ENCODE measurements at places on chromosomes 2 and 18.

GRCh38 chr18:9095297-9096006 lies 7.0 kb upstream of the NDUFV2 start:
- DNase-seq: no peak

DNA sequence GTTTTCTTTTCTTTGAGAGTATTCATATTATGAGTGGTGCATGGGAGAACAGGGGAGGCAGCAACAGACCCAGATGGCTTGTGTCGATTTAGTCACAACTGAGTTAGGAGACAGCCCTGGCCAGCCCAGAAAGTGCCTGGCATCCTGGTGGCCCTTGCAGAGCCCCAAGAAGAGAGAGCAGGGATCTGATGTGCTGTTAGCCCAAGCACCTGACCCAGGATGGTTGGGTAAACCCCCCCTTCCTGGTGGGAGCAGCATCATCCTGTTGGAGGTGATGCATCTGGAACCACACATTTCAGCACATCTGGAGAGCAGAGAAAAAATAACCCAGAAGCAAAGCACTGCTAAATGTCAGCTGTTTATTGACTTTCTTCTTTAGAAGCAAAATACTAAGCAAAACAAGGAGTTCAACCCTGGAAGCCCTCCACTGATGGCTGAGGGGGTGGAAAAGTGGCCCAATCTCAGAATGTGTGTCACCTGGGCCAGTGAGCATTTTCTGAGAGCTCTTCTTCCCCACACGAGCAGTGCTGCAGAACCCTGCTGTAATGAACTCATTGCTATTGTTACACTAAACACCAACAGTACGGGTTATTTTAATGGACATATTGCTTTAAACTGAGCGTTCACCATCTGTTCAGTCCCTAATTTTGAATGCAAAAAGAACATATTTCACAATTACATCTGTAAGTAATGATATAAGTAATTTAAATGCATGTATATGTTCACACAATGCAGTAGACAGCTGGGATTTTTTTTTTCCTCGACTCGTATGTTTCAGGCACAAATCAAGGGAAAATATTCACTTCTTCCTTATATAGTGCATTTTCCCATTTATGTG lies 100.6 kb upstream of the SMIM21 start:
- DNase-seq: no peak

GRCh38 chr2:85277416-85278158 lies 50.2 kb downstream of the TGOLN2 start:
- DNase-seq: no peak

DNA sequence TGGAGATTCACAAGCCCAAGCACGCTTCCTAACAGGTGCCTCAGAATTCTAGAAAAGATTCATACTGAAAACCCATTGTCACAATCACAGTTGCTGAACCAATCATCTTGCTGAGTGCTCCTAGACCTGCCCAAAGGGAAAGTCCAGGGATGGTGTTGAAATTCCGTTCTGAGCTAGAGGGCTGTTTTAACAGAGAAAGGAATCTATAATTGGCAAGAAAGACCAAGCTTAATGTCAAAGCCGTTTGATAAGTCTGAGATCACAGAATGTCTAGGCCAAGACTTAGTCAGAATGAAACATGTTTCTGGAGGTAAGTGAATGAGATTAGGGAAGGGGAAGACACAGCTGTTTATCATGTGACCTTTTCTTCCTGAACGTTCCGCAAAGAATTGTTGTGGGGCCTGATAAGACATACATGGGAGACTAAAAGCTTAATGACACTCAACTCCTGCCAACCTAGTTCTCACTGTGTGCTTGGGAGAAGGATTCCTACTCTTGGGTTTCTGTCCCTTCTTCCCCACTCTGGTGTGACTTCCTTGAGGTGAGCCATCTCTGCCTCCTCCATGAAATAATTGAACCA lies 27.5 kb downstream of the PMAIP1 start:
- DNase-seq: no peak
